ENCODE measurements at places on chromosomes 7 and 10. TPM values are rescaled to one million over a fixed set of nuclear protein-coding genes. Genes with fewer than 3 reads are reported as not detected.

Gene SEMA3A
- 0.08 TPM for polyA plus RNA-seq

Gene OR6V1
- polyA plus RNA-seq: not detected

Gene NKX1-2
- polyA plus RNA-seq: not detected

Gene DYDC2
- polyA plus RNA-seq: not detected

Gene HOXA4
- polyA plus RNA-seq: not detected

Gene PTPRN2
- 1.6 TPM for polyA plus RNA-seq

Gene PHKG1
- polyA plus RNA-seq: not detected

Gene CFAP70
- polyA plus RNA-seq: 0.43 TPM

Gene MINDY3
- polyA plus RNA-seq: 4.5 TPM

Gene PRKCQ
- polyA plus RNA-seq: 1.7 TPM

Gene PSD
- 2.8 TPM for polyA plus RNA-seq

Gene SCRN1
- 55.5 TPM for polyA plus RNA-seq

Gene CHN2
- 3.0 TPM for polyA plus RNA-seq

Gene MMRN2
- polyA plus RNA-seq: not detected

Gene PMS2
- 14.2 TPM for polyA plus RNA-seq

Gene CLDN3
- polyA plus RNA-seq: not detected

Gene OR13A1
- 0.55 TPM for polyA plus RNA-seq

Gene RNF32
- 3.9 TPM for polyA plus RNA-seq

Gene OR2A1
- not detected for polyA plus RNA-seq

Gene NME8
- polyA plus RNA-seq: not detected

Gene AGAP9
- 0.90 TPM for polyA plus RNA-seq

Gene TLL2
- polyA plus RNA-seq: 0.41 TPM

Gene GDF10
- polyA plus RNA-seq: not detected

Gene MMD2
- not detected for polyA plus RNA-seq

Gene WNT8B
- not detected for polyA plus RNA-seq

Gene AKR1C8
- not detected for polyA plus RNA-seq

Gene CYP2C19
- not detected for polyA plus RNA-seq

Gene EVX1
- not detected for polyA plus RNA-seq

Gene CDC14C
- not detected for polyA plus RNA-seq

Gene COL17A1
- polyA plus RNA-seq: not detected

Gene TMEM130
- not detected for polyA plus RNA-seq

Gene TAS2R40
- not detected for polyA plus RNA-seq

Gene LRRC4
- not detected for polyA plus RNA-seq

Gene SFRP4
- not detected for polyA plus RNA-seq

Gene SPAM1
- polyA plus RNA-seq: not detected

Gene LHPP
- polyA plus RNA-seq: 52.0 TPM

Gene ZNF277
- 16.5 TPM for polyA plus RNA-seq

Gene SFTPA1
- polyA plus RNA-seq: not detected

Gene CYP26A1
- polyA plus RNA-seq: not detected
